ENCODE measurements at places on chromosomes 1 and 21.

- DNase-seq, result no peak
Observed at GRCh38 chr1:89489047-89489729, 35.4 kb upstream of the LRRC8B start.

DNA sequence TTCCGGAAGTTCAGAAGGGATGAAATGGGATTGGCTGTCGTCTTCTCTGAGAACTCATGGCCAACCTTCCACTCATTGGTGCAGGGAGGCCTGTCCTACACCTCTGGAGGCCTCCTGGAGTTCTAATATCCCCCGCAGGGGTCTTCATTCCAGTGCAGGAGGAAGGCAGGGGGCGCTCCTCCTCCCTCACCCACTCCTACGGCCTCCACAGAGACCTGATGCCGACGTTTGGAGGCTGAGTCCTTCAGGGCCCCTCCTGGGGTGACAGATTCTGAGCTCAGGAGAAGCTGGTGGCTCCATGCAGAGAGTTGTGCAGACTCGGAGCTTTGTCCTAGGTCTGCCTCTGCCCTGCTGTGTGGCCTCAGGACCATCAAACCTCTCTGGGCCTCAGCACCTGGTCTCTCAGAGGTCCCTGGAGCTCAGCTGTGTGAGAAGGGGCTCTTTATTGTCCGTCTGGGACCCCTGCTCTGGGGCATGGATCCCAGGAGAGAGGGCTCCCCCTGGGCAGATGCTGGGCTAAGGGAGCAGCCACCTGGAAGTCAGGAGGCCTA is 102.3 kb upstream of the WNT4 start:
- DNase-seq, result no peak

DNA sequence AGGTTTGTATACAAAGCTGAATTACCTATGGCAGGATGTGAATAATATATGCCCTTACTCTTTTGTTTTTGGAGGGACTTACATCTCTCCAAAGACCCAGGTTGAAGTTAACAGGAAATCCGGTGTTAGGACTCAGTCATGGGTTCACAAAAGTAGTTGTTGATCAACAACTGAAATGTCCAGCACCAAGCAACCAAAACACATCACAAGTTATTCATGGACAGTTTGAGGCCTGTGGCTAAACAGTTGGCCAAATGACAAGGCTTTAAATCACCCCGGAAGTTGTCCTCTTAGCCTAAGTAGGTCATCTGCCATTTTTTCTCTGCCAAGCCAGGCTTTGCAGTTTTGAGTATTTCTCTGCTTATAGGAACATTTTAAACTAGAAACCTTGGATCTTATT is 89.9 kb downstream of the CD247 start:
- no peak for DNase-seq

DNA sequence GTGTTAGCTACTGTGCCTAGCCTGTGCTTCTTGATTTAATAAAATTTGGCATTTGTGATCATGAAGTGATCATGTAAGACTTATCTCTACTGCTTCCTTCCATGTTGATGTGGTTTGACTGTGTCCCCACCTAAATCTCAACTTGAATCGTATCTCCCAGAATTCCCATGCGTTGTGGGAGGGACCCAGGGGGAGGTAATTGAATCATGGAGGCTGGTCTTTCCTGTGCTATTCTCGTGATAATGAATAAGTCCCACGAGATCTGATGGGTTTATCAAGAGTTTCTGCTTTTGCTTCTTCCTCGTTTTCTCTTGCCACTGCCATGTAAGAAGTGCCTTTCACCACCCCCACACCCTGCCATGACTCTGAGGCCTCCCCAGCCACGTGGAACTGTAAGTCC is at the start of gene OVAAL:
Gene OVAAL (plus strand): TSS at position 301 of the 400 bp plus-strand sequence.
- no peak for DNase-seq

DNA sequence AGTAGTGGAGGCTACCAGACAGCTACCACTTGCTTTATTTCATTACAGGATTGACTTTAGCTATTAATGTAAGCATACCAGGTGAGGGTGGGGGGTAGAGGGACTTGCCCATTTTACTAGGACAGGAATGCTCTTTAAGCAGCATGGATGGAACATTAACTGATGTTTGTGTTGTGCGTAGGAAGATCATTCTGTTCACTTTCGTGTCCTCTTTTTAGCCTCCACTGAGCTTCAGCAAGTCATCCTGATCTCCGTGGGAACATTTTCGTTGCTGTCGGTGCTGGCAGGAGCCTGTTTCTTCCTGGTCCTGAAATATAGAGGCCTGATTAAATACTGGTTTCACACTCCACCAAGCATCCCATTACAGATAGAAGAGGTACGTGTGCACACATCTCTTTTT is 29.3 kb downstream of the IFNGR2 start:
- DNase-seq, result no peak

GRCh38 chr1:193634876-193635275 is 448.5 kb upstream of the B3GALT2 start:
- DNase-seq, result no peak

DNA sequence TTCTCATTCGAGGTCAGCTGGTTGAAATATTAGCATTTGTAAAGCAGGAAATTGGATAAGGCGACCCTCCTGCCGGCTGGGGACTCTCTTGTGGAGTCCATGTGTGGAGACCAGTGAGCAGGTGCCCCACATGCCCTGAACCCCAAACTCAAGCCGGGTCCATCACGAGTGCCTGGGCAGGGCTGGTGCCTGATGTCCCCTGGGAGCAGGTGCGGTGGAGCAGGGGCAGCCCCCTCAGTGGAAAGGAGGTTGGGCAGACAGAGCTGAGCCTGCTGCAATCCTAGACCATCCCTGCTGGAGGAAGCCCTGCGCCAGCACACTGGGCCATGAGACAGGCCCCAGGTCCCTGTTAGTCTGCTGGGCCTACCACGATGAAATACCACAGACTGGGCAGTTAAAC is 395.6 kb downstream of the NPHP4 start:
- no peak for DNase-seq

Data from stimulated activated CD8-positive, alpha-beta memory T cell treated with anti-CD3 and anti-CD28 coated beads, Interleukin-7, amount 100 ng/mL, for 4 hours (primary cell).